ENCODE measurements at places on chromosomes 2 and 18.

- no peak for DNase-seq
These were observed 151.9 kb downstream of the DOCK10 start for GRCh38 chr2:224890372-224890771.

- DNase-seq: no peak
These were observed 230.1 kb downstream of the SEPTIN10 start for GRCh38 chr2:109383505-109384307.

DNA sequence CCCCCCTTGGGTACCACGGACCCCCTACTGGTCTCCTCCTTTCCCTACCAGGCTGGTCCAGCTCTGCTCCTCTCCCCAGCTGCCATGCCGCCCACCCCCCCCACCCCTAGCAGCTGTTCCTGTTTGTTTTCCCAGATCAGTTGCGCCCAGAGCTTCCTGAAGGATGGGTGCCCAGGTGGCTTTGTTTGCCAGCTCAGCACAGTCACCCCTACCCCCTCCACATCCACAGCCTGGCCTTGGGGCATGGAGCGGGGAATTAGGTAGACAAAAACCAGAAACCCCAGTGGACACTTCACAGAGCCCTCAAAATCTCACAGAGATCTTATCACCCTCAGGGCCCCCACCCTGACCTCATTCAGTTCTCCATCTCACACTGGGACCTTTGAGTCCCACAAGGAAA is 3.7 kb upstream of the CRYBA2 start:
- no peak for DNase-seq

- DNase-seq: no peak
These were observed 44.8 kb downstream of the DIPK1C start for GRCh38 chr18:74412116-74412880.

GRCh38 chr18:13501891-13502290 is 224.5 kb downstream of the FAM210A start:
- DNase-seq: peak; percentile 42

DNA sequence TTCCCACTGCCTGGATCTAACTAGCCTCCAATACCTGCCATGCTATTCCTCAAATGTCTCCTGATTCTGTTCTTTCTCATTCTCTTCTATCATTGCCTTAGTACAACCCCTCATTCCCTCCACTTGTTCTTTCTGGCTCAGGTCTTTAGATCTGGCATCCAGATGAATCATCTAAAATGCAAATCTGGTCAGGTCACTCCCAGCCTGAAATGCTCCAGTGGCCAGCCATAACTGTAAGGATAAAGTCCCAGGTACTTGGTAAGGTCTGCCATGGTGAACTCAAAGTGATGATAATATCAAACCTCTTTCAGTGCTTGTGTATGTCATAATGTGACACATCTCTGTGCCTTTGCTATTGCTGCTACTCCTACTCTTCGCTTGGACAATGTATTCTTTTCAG is 2.9 kb upstream of the SNRNP27 start:
- no peak for DNase-seq

- DNase-seq: no peak
These were observed 561.4 kb upstream of the LINC00305 start for GRCh38 chr18:64710105-64710861.

DNA sequence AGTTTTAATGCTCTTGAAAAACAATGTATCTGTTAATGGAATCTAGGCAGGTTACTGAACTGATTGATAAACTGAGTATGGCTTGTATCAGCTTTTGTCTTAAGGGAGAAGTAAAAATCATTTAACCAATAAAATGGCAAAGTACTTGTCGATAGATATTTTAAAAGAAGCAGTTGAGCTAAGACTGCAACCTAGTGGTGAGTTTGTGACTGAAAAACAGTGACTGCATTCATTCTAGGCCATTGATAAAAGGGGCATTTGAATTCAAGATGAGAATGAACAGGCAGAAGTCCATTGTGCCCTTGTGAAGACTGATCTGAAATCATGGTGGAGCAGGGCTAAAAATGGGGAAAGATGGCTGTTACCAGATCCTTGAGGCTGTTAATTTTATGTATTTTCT is 59.4 kb upstream of the MSTN start:
- no peak for DNase-seq

DNA sequence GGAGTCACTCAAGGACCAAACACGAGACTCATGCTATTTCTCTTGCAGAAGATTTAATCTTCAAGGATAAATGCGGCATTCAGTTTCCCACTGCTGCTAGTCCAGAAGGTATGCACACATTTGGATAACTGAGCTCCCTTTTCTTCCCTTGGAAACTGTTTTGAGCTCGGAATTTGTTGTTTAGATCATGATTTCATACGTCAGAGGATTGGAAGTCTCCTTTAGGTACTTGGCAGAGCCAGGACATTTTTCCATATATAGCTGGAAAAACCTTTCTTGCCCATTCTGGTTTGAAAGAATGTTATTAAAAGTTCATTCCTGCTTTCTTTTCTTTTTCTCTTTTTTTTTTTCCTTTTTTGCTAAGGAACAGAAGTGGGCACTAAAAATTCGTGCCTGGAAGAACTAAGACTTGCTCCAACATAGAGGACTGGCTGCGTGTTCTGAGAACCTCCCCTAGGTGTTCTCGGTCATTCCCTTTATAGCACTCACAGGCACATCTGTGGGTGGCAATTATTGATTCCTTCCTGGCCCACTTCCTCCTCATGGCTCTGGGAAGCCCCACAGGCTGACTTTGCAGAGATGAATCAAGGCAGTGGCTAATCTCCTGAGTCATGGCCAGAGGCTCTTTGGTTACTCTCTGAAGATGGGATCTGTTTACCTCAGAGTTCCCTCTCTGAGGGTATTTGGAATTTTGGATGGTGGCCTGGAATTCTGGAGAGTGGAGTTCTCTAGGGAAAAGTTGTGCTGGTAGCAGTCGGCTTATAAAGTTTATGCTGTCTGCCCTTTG is 104.8 kb downstream of the PLCL1 start:
- no peak for DNase-seq

DNA sequence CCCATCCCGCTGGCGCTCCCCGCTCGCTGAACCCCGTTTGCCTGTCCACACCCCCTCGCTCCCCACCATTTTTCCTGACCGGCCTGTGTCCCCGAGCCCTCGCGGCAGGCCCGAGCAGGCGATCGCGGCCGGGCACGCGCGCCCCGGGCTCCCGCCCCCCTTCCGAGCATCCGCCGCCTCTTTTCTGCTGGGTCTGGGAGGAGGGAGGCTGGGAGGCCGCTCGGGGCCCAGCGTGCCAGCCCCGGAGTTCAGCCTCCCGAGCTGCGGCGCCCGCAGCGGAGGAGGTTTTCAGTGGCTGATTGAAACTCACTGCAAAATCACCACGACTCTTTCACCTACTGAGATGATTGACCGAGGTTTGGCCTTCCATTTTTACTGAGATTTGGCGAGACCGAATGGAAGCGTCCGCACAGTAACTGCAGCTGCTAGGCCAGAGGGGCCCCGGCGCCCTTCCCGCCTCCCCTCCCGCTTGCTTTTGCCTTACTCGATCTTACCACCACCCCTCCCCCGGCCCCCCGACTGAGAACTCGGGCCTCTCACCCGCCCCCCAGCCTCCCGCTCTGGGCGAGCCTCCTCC is 4.8 kb downstream of the SOX11 start:
- DNase-seq: no peak

DNA sequence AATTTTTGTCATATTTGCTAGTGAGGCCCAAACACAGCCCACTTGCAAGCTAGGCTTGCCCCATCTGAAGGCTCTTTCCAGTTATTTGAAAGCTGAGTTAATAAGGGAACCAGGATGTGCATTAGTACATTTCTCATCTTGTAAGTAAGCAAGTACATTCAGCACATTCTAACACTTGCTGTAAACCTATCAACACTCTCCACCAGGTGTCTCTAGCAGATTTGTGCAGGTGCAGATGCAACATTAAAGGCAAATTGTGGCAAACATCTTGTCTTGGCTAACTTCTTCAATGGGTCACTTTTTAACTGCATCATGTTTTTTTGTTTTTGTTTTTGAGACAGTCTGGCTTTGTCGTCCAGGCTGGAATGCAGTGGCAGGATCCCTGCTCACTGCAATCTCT is 25.3 kb upstream of the MFSD6 start:
- peak; percentile 11 for DNase-seq

GRCh38 chr18:3264362-3264761 is 2.4 kb downstream of the MYL12B start:
- peak; percentile 12 for DNase-seq

GRCh38 chr2:161321944-161322648 is 13.9 kb downstream of the PSMD14 start:
- no peak for DNase-seq

- DNase-seq: no peak
These were observed 9.0 kb downstream of the EPB41L3 start for GRCh38 chr18:5534845-5535244.

- no peak for DNase-seq
These were observed 45.7 kb downstream of the ARHGAP28 start for GRCh38 chr18:6775237-6775636.

DNA sequence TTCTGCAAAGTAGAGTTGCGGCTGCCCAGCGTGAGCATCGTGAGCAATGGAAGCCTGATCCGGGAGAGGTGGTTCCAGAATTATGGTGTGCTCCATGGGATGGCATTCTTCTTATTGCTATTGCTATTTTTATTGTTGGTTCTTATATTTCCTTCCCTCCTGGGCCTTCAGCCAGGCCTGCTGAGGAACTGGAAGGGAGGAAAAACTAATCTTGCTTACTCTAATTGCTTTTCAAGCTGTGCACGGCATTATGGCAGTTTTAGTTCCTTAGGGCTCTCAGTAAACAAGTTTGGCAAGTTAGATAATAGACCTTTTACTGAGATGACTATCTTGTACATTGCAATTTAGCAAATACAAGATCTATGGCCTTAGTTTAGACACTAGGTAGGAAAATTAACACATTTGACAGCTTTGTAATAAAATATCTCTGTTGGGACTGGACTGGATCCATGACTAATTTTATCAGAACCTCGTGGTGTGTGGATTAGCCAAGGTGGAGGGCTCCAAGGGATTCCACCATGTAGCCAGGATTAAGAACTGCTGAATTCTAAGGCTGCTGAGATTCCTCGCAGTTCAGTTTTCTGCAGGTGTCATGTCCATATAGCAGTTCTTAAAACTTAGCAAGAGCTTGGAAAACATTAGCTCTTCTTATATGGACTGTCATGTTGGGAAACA is 6.0 kb downstream of the RSAD2 start:
- DNase-seq: no peak

- no peak for DNase-seq
These were observed 38.5 kb downstream of the ASAP2 start for GRCh38 chr2:9244985-9245544.

DNA sequence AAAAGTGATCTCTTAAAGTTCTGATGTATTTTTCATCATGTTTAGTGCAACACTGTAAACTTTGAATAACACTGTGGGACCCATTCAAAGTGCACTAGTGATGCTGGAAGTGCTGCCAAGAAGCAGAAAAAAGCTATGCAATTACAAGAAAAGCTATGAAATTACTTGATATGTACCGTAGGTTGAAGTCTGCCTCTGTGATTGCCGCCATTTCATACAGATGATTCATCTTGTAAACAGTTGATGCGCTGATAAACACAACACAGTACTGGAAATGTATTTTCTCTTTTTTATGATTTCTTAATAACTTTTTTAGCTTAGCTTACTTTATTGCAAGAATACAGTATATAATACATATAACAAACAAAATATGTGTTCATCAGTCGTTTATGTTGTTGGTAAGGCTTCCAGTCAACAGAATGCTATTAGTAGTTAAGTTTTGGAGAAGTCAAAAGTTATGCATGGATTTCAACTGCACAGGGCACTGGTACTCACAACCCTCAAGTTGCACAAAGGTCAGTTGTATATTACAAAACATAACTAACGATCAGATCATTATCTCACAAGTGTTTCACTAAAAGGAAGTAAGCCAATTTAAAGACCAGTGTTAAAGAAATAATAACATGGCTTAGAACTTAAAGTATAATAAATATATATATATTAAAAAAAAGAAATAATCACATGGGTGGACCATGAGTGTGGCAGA is 82.0 kb downstream of the SGPP2 start:
- DNase-seq: no peak

DNA sequence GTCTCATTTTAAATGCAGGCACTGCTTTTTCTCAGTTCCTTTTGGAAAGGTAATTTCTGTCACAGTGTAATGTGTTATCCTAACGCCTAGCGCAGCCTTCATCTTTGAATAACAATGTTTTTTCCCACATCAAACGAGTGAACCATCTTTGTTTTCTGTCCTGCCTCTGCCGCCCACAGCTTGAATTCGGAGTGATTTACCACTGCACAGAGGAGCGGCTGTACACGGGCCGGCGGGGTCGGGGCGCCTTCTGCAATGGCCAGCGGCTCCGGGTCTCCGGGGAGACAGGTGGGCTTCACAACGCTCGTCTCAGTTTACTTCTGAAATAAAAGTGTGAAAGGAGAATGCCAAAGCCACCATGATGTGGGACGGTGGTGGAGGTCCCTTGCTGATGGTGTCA is 32.8 kb downstream of the IMPA2 start:
- DNase-seq: no peak

DNA sequence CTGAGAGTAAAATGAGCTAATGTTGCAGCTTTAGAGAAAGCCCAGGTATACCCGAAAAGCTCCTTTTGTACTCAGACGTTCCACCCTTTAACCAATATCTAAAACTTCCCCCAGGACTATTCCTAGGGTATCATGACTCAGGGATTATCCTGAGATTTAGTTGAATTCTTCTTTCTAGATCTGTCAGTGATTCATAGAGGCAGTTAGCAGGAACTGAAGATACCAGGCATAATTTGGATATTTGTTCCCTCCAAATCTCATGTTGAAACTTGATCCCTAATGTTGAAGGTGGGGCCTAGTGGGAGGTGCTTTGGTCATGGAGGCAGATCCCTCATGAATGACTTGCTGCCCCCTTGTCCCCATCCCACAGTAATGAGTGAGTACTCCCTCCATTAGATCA is 161.2 kb upstream of the LRP1B start:
- DNase-seq: no peak

DNA sequence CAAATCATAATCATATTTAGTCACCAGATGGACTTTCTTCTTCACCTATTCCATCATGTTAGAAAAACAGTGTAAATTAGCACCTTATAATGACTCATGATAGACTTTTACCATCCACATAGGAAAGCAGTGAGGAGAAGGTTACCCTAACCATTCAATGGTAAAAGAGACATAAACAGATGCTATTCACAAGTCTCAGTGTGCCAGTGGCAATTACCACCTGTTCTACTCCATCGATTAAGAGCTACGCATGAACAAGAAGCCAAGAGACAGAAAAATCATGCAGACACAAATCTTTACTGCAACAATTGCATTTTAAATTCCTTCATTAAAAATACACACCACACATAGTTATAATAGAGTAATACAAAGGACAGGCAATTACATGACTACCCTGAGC is 106.7 kb upstream of the CHAC2 start:
- no peak for DNase-seq

- DNase-seq: no peak
These were observed 189.9 kb upstream of the NDUFV2 start for GRCh38 chr18:8912348-8913326.

DNA sequence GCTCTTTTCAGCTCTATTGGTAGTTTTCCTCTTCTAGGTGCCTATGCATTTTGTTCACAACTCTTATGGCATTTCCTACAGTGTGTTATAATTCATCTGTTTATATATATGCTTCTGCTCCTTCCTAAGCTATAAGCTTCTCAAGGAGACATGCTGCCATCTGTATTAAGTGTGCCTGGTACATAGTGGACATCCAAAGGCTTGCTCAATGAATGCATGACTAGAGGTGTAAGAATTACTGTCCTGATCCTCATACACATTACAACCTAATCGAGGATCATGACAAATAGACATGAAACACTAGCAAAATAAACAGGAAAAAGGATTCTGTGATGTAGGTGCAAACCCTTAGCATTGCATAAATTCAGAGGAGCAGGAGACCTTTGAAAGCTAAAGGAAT is 50.2 kb downstream of the CDC42EP3 start:
- no peak for DNase-seq

GRCh38 chr18:62631173-62631572 is 84.2 kb upstream of the PHLPP1 start:
- DNase-seq: no peak

Data from activated naive CD4-positive, alpha-beta T cell treated with Interleukin-2 at 50 U/mL for 16 hours (primary cell).